Aorta (tissue), 5 donors: ENCODE measurements at places on chromosomes 7 and 10.

DNA sequence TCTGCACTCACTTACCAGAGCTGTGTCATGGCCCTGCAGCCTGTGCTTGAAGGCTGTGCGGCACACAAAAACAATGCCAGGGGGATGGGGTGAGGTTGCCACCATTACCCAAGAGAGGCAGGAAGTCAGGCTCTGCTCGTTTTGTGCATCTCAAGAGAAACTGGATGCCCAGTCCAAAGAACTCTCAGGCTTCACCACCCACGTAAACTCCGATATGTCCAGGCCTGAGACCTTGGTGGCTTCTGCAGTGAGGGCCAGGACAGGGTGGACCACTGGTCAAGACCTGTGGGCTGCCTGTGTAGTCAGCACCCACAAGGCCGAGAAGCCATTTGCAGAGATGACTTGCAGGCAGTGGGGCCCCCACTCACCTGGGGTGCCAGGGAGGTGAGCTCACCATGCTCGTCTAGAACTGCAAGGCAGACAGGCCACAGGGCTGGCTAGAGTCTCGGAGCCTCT, 54.7 kb upstream of the EBF3 start:
- no peak for DNase-seq

- DNase-seq, result no peak
Measured at GRCh38 chr10:18144396-18144795, 4.2 kb downstream of the CACNB2 start.

DNA sequence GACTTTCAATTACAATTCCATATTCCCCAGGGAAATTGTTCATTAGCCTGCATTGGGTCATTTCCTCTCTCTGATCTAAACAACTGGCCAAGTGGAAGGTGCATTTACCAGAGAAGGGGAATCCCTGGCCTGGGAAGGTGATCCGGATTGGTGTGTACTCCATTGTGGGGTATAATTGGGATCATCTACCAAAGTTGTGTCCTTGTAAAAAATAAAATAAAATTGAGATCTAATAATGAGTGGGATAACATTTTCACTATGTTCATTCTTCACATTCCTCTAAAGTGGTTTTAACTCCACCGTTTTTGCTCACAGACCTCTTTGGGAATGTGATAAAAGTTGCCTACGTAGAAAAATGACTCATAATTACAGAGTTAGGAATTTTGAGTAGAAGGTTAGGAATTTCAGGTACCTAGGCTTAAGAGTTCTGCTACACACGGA, 22.8 kb downstream of the ARL5B start:
- DNase-seq, result no peak

- no peak for DNase-seq
Measured at GRCh38 chr10:33216661-33217427, 117.6 kb downstream of the NRP1 start.

DNA sequence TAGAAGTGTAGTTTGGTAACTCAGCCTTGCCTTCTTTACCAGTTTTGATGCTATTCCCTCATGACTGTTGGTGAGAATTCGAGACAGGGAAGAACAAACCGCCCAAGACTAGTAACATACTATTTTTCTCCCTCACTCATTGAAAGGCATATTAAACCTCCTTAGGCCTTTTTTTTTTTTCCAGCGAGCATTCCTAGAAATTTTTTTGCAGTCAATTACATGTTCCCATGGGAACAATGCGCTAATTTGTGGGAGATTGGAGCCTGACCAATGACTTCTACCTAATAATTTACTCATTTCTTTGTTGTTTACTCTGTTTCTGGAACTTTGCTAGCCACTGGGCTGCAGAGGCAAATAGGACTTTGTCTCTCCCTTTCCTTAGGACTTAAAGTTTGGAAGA, 6.0 kb downstream of the VPS50 start:
- DNase-seq, result no peak

DNA sequence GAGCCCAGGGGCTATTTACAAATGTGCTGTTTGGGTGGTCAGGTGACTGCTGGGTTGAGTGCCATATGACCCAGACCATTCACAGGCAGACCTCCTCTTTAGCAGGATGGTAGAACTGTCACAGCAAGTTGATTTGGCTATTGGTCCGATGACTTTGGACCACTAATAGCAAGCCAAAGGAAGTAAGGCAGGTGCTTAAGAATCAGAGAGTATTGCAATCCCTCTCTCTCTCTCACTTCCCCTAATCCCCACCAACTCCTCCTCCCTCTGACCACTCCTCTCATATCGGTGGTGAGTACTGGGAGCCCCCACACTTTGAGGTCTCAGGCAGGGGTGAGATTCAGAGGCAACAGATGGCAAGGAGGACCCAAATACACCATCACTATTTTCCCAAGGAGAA, 165.3 kb downstream of the TRIL start:
- no peak for DNase-seq

DNA sequence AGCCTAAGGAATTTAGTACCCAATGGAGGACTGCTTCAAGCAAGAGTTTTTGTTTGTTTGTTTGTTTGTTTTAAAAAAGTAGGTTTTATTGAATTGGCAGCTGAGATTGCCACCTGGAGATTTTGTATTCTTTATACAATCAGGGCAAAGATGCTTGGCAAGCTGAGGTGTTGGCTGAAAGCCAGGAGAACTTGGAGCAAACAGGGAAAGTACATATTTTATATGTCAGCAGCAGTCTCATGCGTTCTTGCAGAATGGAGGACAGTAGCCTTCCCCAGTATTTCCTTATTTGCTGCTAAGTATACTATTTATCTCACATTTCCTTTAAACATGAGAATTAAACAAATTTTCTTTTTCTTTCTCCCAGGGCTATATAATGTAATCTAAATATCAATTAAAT, 22.6 kb upstream of the ICA1 start:
- no peak for DNase-seq
